ENCODE measurements at places on chromosomes 5 and 9.

GRCh38 chr9:71680189-71680980 is 87.9 kb downstream of the CEMIP2 start:
- no peak for DNase-seq

GRCh38 chr5:136810261-136810801 is 445.0 kb upstream of the TRPC7 start:
- DNase-seq = no peak

GRCh38 chr9:77454663-77455062 is 193.5 kb downstream of the GNA14 start:
- DNase-seq = no peak

GRCh38 chr9:82438581-82438980 is 450.0 kb downstream of the SPATA31D1 start:
- no peak for DNase-seq

- DNase-seq = no peak
These were observed 202.6 kb downstream of the ARRDC3 start for GRCh38 chr5:91180506-91180905.

DNA sequence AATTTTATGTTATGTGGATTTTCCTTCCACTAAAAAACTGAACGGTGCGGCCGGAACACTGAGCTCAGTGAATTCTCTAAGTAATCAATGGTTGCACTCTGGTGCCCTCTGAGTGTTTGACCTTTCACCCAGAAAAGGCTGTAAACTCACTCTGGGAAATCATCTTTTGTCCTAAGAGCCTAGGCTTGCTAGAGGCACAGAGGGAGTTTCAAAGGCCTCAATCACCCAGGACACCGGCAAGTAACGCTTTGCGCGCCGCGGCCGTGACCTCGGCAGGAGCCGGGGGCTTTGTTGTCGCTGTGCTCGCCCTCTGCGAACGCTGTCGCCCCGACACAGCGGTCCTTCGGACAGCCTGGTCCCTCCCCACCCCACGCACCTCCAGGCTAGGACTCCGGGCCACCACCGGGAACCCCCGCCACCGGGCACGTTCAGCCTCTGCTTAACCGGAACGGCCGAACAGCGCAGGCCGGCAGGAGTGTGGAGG is 703 bp downstream of the ISCA1 start:
- DNase-seq = no peak

- DNase-seq = no peak
These were observed 139.7 kb upstream of the RUSC2 start for GRCh38 chr9:35350212-35350611.

- no peak for DNase-seq
These were observed 166.4 kb downstream of the DMRT2 start for GRCh38 chr9:1216532-1216931.

DNA sequence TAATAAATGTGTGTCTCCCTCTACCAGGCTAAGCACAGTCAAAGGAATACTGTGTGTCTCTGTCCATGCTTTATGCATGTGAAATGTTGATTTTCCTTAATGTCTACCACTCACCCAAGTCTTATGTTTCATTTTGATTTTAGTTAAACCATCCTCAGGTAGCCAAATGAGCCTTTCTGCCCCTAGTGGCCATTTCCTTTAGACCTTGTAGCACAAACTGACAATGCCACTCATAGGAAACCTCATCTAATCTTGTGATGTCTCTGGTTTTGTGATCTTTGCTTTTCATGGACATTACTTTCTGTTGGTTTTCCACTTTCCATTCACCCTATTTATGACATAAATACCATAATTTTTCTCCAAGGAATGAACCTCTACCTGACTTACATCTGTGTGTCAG is 820.8 kb downstream of the MAT2B start:
- no peak for DNase-seq

Data from bone marrow (tissue), 2 donors.